DMS79 (cell line): ENCODE measurements at places on chromosomes 13 and 19.

DNA sequence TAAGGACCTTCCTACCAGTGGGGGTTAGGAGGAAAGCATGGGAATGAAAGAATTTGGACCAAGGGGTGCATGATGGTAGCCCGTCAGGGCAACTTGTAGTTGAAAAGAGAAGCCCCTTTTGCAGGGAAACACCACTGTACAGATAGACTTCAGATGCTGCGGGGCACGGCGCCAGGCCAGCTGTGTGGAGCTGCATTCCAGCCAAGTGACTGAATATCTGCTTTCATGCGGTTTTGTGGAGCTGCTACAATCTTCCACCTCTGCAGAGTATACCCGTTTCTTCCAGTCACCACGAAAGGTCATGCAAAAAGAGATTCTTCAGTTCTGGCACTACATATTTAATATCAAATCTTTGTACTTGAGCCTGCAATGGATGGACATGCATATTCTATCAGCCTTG is 104.7 kb downstream of the RGCC start:
- no peak for DNase-seq

- peak; percentile 64 for DNase-seq
These were observed 438.6 kb downstream of the COG6 start for GRCh38 chr13:40094056-40094455.

- no peak for DNase-seq
These were observed 5.5 kb downstream of the SACS start for GRCh38 chr13:23427881-23428528.

- DNase-seq = no peak
These were observed 4.0 kb upstream of the MCF2L start for GRCh38 chr13:112964971-112965492.

GRCh38 chr19:44692379-44692721 is 6.6 kb upstream of the CEACAM16 start:
- no peak for DNase-seq

DNA sequence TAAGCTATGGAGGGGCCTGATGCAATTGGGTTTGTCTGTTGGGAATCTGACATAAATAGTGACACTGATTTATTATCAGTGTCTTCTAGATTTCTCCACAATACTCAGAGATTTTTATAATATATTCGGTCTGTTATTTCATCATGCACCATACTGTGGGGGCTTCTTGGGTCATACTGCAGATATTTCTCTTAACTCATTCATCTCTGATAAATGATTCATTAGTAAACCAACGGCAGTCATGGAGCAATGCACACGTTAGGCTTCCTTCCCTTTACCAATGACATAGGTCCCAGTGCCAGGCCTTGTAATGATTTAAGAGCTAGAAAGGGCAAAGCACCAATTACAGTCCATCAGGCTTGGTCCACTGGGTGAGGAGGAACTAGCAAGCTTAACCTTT is 53.6 kb downstream of the FAM216B start:
- DNase-seq = no peak

GRCh38 chr13:45851171-45851921 is at the start of gene SIAH3:
Gene SIAH3, minus strand, starts transcription at chr13:45851753. Its CDS starts 124 bp downstream, at chr13:45851629.
- DNase-seq = no peak

- DNase-seq = peak; percentile 39
These were observed 211.7 kb downstream of the DCT start for GRCh38 chr13:94267581-94268366.

DNA sequence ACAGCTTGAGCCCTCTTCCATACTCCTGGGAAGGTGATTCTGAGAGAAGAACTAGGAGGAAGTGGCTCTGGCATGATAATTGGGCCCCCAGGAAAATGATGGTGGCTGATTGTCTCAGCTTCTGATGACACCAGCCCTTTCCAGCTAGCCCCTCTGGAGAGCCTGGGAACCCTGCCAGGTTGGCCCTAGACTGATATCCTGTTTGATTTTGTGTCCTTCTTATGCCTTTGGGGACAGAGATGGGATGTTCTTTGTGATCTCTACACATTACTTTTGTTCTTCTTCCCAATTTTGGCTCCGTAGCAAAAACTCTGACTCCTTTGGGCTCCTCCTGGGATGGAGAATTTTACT is 39.7 kb downstream of the ERICH6B start:
- DNase-seq = no peak

DNA sequence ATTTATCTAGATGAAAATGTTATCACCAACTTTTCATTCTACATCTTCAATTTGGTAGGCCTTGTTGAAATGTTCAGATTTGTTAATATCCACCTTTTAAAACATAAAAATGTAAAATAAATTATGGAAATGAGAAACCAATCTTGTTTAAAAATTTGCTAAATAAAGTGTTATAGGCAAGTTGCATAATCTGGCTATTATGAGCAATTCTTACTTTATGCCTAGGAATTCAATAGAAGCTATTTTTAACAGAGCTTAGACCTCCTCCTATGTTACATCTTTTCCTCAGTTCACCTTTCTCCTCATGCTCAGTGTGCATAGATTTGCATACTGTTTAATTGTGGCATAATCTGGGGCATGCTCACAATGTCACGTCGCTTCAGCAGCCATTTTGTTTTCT is 87.9 kb upstream of the POSTN start:
- DNase-seq = no peak

DNA sequence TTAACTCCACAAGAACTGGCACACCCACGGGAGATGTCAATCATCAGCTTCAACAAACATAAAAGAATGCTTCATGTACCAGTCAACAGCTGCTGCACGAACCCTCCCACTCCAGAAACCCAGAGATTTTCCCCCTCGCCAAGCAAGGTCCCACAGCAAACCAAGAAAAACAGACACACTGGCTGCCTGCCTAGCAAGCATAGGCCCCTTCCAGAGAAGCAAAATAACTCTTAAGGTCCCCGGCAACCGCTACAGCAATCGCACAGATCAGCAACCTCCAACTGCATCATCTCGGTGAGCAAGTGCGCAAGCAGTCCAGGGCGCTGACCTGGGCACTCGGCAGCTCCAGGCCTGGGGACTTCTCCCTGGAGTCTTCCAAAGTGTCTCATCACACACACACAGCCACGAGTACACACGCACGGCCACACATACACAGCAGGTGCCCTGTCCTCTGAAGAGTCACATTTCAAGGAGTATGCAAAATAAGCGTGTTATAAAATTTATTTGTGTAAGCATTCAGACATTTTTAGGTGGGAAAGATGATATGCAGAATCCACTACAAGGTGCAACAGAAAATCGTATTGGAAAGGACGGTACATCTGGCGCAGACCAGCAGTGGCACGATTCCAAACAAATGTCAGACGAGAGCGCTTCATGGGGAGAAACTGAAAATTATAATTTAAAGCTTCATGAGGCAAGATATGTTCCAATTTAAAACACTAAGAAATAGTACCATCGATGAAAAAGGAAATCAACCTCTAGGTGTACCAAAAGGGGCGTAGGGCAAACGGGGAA is 125.0 kb downstream of the STK24 start:
- no peak for DNase-seq
